GM18507 (cell line): ENCODE measurements at places on chromosomes 5 and 9.

GRCh38 chr5:67672636-67673035 is 476.0 kb upstream of the CD180 start:
- no peak for DNase-seq

GRCh38 chr9:135959814-135960213 is 1.4 kb downstream of the UBAC1 start:
- no peak for DNase-seq

DNA sequence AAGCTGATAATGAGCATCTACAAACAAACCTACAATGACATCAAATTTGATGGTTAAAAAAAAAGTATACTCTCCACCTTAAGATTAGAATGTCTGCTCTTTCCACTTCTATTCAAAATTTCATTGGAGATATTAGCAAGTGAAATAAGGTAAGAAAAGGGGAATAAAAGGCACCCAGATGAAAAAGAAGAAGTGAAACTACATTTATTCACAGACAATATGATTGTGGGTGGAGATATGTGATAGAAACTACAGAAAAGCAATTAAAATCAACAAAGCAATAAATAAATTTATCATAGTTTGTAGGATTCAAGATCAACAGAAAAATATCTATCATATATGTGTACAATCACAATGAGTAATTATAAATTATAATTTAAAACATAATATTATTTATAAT is 395.1 kb upstream of the CCNH start:
- no peak for DNase-seq

GRCh38 chr5:10500669-10501068 is 59.0 kb downstream of the ROPN1L start:
- DNase-seq, result no peak

- DNase-seq, result no peak
These were observed 283.9 kb downstream of the NR2F1-AS1 start for GRCh38 chr5:93297116-93297515.

GRCh38 chr5:31680528-31680927 is 41.6 kb downstream of the PDZD2 start:
- no peak for DNase-seq

DNA sequence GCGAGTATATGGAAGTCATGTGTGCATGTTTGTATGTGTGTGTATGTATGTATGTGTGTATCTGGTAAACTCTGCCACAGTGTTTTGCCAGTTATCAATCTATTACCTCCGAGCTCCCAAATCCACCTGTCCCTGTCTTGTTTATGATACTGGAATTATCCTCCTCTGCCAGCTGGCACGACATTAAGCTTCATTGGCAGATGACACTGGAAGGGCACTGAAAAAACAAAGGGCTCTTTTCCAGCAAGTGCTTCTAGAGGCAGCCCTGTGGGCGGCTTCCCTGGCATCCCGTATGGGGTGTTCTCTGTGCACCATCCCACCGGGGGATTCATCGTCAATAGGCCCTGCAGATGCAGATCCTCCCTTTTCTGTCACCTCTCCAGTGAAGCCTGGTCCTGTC is 221.5 kb downstream of the MSX2 start:
- DNase-seq, result no peak

- no peak for DNase-seq
These were observed 31.8 kb downstream of the FAXDC2 start for GRCh38 chr5:154818471-154819116.

DNA sequence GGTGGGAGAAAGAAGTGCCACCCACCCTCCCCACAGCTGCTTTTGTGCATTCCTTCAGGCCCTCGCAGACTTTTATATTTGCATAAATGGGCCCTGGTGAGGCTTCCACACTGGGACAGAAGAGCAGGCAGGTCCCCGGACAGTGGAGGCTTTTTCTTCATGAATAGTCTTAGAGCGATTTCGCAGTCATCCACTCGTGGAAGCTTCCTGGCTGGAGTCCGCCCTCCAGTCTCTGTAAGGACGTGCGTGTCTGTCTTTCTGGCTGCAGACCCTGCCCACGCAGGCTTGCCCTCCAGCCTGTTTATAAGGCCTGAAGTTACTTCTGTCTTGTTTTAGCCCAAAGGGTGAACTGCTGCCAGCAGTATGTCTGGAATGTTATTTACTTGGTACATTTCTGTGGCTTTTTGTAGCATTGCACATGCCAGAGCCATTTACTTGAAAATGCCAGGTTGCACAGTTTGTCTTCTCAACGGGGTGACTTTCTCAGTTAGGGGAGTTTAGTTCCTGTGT is 195.7 kb downstream of the AOPEP start:
- no peak for DNase-seq

GRCh38 chr9:79145442-79145841 is 426.3 kb upstream of the TLE4 start:
- DNase-seq, result no peak

DNA sequence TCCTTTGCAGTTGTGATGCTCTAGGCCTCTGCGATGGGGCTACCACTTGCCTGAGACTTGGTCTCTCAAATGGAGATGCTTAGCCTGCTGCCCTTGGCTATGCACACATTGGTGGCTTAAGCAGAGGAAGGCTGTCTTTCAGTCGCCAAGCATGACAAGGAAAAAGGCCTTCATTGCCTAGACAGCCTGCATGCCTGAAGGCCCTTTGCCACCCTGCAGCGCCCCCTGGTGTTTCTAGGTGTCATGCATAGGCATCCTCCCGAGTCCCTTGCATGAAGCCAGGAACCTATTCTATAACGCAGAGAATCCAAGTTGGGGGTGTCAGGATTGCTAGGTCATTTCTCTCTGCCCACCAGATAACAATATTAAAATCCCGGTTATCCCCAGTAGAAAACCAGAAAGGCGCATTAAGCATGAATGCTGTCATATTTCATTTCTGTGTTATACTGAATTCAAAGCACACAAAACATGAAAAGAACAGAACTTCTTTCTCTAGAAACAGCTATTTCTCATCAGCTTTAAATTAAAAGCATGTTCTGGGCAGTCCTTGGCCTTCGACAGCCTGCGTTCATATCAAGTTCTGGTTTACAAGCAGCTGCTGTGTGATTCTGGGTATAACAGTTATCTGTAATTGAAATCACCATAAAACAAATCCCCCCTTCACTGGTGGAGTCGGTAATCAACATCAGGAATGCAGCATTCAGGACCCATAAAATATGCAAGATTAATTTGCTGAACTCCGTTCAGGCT is 59.7 kb upstream of the TRPC7 start:
- DNase-seq, result peak; percentile 22

GRCh38 chr9:121364077-121364476 is 6.0 kb downstream of the STOM start:
- no peak for DNase-seq

GRCh38 chr5:96808868-96809558 is 1.3 kb upstream of the ERAP1 start:
- DNase-seq, result no peak

DNA sequence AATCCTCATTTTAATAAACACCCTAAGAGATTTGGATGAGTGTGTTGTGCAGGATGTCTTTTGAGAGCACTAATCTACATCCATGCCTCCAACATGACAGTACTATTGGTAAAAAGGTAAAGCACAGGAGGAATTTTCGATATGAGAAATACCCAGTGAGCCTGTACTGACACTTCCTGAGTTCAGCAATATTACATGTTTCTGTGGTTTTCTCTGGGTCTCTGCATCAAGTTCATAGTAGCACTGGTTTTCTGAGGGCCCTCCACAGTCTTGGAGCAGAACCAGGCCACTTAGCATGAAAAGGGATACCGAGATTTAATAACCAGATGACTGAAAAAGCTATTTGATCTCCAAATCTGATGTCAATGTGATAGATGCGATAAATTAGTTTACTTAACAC is 524.1 kb downstream of the TMEM38B start:
- DNase-seq, result no peak

GRCh38 chr5:167969998-167970397 is 321.4 kb upstream of the WWC1 start:
- DNase-seq, result no peak

- no peak for DNase-seq
These were observed 1392.3 kb upstream of the CDH9 start for GRCh38 chr5:28430565-28431178.

- no peak for DNase-seq
These were observed 124.4 kb upstream of the TMEM161B start for GRCh38 chr5:88393042-88393441.

DNA sequence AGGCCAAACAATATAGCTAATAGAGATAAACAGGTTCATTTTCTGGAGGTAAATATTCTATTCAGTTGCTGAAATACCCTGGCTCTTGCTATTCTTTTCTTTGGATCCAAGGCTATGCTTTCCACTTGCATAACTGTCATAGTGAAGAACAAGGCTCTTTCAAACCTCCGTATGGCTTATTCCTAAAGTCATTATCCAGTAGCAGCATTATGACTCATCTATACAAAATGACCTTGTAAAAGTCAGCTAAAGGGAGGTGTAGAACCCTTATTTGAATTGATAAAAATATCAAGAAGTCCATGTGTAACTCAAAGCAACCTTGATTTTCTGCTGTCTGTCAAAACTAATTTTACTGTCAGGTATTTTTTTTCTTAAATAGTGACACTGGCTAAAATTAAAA is 447.8 kb downstream of the PLK2 start:
- no peak for DNase-seq

DNA sequence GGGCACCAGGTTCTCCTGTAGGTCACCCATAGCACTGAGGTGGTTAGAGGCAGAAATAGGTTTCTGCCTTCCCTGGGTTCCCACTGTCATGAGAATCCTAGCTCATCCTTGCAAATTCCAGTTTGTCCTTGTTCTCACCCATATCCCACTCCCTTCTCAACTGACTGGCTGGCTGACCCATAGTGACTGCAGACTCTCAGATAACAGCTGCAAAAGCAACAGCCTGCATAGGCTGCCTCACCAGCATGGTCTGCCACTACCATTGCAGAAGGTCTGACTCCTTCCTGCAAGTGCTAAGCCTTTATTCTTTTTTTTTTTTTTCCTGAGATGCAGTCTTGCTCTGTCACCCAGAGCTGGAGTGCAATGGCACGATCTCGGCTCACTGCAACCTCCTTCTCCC is 194.0 kb downstream of the SEMA6A start:
- DNase-seq, result no peak

GRCh38 chr5:11261241-11261640 is 500.2 kb upstream of the DAP start:
- no peak for DNase-seq

DNA sequence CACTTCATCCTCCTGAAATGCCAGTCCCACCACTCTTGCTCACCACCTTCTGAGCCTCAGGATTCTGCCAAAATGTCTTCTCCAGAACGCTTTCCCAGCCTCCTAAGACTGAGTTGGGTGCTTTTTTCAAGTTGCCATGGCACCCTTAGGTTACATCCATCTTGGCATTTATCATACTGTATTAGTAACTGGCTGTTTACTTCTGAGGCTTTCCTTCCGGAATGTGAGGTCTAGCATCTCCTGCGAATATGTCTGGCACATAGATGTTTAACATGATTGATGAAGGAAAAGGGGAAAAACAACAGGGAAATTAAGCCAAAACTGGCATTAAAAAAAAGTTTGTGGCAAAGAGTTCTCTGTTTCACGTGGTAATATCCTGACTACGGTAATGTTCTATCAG is 24.9 kb downstream of the RNF130 start:
- DNase-seq, result no peak

- no peak for DNase-seq
These were observed 5.3 kb downstream of the ELAVL2 start for GRCh38 chr9:23820451-23821374.

GRCh38 chr9:125455132-125455531 is 193.5 kb downstream of the GAPVD1 start:
- no peak for DNase-seq

GRCh38 chr5:42592401-42593140 is 164.0 kb upstream of the CCDC152 start:
- DNase-seq, result no peak

DNA sequence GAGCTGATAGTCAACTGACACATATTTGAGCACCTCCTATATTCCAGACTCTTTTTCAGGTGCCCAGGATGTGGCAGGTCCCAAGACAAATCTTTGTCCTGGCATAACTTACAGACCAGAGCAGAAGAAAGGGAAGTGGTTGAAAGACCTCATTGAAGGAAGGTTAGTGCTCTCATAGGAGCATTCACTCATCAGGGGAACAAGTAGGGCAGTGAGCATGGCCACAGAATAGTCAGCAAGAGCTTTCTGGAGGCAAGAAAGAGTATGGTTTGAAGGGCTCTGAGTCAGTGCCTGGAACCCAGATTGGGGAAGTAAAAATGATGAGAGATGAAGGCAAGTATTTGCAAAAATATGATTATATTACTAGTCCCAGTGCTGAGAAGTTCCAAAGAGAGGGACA is 25.0 kb upstream of the ERMP1 start:
- DNase-seq, result no peak

GRCh38 chr5:150073677-150074076 is 12.7 kb downstream of the CSF1R start:
- DNase-seq, result no peak

- no peak for DNase-seq
These were observed 120.1 kb downstream of the WNK2 start for GRCh38 chr9:93303806-93304573.

DNA sequence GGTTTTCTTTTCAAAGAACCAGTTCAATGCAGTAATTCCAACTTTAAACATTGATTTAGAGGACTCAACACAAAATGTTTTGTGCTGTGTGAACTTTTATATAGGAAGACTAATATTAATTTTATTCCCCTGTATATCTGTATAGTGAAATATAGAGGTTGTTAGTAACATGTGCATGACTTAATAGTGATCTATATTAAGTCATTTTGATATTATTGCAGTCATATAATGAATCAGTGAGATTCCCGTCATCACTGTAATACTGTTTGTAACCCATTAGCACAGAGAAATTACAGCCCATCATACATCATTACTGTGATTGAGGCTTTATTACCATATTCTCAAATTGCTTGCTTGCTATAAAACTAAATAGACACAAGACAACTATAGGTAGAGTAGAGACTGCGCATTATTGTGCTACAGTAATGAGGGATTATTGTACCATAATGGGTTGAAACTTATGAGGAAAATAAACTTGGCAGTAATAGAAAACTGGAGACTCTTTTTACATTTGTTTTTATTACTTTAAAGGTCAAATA is 170.7 kb downstream of the RANBP17 start:
- no peak for DNase-seq

GRCh38 chr5:181151146-181151545 is 3.8 kb downstream of the OR2V2 start:
- no peak for DNase-seq

DNA sequence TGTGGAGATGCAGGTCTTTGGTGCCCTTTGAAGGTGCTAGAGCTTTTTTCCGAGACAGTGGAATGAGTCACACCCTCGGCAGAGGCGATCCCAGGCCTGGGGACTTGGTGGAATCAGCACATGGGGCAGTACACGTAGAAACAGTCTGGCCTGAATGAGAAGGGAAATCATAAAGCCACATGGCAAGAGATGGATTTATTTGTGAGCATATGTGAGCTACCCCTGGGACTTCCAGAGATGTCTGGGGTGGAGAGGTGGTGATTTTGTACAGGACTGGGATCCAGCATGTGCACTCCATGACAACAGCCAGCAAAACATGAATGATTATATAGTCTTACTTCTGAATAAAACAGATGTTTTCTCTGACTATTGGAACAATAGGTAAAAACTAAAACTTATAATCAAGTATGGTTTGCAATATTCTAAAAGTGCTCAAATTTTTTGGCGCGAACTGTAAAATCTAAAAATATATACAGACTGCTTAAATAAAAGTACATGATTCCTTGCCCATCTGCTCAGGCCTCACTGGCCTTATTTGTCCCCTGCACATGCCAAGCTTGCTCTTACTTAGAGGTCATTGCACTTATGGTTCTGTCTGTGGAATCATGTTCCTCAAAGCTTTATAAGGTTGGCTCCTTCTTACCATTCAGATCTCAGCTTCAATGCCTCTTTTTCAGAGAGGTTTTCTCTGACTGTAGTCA is 54.7 kb upstream of the SMARCA2 start:
- no peak for DNase-seq
